ENCODE measurements at places on chromosomes 6 and 20.
A peak's percentile ranks its signal among the peaks of the same experiment; 100 is the strongest.

DNA sequence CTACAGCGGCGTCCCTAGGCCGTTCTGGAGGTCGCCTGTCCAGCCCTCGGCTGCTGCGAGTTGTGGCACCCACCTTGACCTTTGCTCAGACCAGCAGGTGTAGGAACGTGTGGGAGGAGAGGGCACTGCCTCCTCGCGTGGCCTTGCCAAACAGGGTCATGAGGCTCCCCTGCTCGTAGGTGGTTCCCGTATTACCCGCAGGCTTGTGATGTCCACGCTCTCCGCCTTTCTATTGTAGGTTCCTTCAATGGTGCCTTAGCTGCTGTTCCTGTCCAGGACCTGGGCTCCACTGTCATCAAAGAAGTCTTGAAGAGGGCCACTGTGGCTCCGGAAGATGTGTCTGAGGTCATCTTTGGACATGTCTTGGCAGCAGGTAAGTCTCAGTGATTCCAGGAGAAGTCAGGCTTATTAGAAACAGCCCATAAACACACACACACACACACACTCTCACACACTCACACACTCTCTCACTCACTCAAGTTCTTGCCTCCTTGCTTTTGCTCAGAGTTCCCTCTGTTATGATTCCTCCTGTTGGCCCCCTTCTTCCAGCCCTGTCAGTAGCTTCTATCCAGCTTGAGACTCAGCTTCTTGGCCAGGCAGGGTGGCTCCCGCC lies 942 bp downstream of the ACAT2 start:
- peak; percentile 34 for DNase-seq

- DNase-seq = peak; percentile 81
Observed at GRCh38 chr20:57514273-57514751, 10.6 kb downstream of the CTCFL start.

DNA sequence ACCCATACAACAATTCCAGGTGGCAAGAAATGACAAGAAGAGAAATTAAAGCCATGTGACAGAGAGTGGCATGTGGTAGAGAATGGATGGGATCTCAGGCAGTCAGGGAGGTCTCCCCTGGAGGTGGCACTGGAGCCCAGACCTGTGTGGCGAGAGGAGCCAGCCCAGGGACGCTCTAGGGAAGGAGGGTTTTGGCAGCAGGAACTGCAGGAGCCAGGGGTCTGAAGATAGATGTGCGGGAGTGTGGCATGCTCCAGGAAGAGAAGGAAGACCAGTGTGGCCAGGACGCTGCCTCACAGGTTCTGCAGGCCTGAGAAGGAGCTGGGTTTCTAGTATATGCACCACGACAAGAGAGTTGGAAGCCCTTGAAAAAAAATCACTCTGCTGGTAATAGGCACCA lies 45.1 kb downstream of the SPATA2 start:
- no peak for DNase-seq

GRCh38 chr6:100121854-100122609 lies 128.0 kb upstream of the MCHR2 start:
- no peak for DNase-seq

- DNase-seq = no peak
Observed at GRCh38 chr20:36313926-36314325, 7.8 kb downstream of the DLGAP4 start.

- DNase-seq = peak; percentile 56
Observed at GRCh38 chr6:149271348-149272340, 45.9 kb upstream of the TAB2 start.

- no peak for DNase-seq
Observed at GRCh38 chr20:46127396-46128010, 9.4 kb downstream of the CD40 start.

- no peak for DNase-seq
Observed at GRCh38 chr6:22254886-22255285, 42.0 kb downstream of the PRL start.

GRCh38 chr6:5518936-5519491 lies 257.7 kb downstream of the FARS2 start:
- no peak for DNase-seq

GRCh38 chr6:68473433-68474210 lies 161.5 kb upstream of the ADGRB3 start:
- DNase-seq = no peak

- DNase-seq = no peak
Observed at GRCh38 chr20:58650181-58650775, 805 bp upstream of the STX16 start.

- no peak for DNase-seq
Observed at GRCh38 chr20:45991616-45992015, 17.1 kb upstream of the MMP9 start.

GRCh38 chr6:3284436-3284876 lies 25.7 kb downstream of the PSMG4 start:
- peak; percentile 39 for DNase-seq

DNA sequence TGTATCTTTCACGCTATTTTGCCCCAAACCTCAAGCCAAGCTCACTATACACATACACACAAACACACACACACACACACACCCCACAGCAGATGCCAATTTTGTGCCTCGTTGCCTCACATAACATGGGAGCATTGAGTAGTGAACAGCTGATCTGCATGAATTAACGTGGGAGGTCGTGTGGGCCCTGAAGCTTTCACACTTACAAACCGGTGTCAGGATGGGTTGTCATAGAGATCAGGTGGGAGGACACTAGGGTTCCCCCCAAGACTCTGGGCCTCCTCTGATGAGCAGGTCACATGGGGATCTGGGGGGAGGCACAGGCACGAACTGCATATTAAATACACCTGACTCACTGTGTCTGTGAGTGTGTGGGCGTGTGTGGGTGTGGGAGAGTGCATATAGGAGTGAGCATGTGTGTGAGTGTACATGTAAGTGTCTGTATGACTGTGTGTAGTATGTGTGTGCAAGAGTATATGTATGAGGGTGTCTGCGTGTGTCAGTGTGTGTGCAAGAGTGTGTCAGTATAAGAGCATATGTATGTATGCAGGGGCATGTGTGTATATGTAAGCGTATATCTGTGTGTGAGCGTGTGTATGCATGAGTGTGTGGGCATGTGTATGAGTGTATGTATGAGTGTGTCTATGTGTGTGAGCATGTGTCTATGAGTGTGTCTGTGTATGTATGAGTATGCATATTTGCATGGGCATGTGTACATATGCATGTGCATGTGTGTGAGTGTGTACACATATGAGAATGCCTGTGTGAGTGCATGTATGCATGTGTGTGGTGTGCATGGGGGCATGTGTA lies 370.4 kb downstream of the PREX1 start:
- DNase-seq = no peak

DNA sequence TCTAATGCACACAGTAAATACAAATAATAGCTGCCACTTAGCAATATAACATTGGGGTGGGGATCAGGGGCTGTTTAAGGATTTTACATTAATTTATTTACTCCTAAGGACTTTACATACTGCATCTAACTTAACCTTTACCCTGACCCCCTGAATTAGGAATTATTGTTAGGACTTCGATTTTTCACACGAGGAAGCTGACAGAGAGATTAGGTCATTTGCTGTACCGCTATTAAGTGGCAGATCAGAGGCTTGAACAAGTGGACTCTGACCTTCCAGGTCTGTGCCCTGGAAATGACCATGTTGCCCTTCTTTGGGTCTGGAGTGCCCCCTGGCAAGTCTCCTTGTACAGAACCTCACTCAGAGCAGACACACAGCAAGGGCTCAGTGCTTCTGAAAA lies 5.2 kb upstream of the ELMO2 start:
- no peak for DNase-seq

GRCh38 chr6:159008656-159009288 lies 8.8 kb upstream of the RSPH3 start:
- peak; percentile 48 for DNase-seq

DNA sequence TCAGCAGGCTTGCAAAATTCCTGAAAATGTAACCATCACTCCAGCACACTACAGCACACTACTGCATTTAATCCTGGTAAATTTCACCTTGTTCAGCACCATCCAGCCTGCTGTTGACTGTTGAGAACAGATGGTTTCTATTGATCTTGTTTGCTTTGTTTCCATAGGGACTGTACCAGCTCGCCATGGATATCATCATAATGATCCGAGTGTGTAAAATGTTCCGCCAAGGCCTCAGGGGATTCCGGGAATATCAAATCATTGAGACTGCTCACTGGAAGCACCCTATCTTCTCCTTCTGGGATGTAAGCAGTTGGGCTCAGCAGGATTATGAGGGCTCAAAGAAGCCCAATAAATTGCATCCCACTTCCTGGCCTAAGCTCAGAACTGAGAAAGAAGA lies 4.1 kb downstream of the CNBD2 start:
- DNase-seq = no peak

- no peak for DNase-seq
Observed at GRCh38 chr6:11389977-11390376, 147.6 kb upstream of the TMEM170B start.

DNA sequence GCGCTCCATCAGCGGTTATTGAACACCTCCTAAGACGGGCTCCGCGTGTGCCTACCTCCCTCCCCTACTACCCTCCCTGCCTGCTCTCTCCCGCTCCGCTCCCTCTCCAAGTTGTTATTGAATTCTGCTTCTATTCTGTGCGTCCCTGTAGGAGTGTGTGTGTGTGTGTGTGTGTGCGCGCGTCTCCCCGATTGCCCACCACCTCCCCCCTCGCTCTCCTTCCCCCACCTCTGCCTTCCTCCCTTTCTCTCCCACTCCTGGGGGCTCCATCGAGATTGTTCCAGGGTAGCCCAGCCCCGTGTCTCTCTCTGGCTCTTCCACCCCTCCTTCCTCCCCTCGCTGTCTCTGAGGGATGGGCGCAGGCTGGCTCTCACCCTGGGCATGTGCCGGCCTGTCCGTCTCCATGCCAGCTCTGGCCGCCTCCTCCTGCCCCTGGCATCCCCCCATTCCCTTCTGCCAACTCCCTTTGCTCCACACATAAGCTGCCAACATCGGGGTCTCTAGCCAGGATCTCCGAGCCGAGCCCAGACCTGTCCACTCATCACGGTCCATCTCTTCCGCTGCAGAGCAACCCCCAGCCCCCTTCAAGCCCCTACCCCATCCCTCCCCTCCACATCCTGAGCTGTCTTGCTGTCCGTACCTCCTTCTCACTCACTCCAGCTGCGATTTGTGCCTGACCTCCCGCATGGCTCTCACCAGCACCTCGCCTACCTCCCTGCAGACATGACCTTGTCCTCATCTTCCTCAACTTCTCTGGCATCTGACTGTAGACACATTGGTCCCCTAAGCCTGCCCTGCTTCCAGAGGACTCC lies 68.5 kb downstream of the SRC start:
- no peak for DNase-seq

GRCh38 chr20:45890985-45891983 lies at the start of the genes CTSA and NEURL2:
Gene CTSA, plus strand, starts transcription at chr20:45891335. Its CDS starts 234 bp downstream, at chr20:45891569.
Gene NEURL2, minus strand, starts transcription at chr20:45891208. Its CDS starts 217 bp downstream, at chr20:45890991.
- DNase-seq = peak; percentile 86

- no peak for DNase-seq
Observed at GRCh38 chr20:9147547-9148024, 78.7 kb downstream of the PLCB4 start.

GRCh38 chr20:59482351-59483187 lies 121.8 kb upstream of the PHACTR3 start:
- DNase-seq = no peak

- DNase-seq = no peak
Observed at GRCh38 chr6:69818223-69818930, 21.6 kb upstream of the LMBRD1 start.

DNA sequence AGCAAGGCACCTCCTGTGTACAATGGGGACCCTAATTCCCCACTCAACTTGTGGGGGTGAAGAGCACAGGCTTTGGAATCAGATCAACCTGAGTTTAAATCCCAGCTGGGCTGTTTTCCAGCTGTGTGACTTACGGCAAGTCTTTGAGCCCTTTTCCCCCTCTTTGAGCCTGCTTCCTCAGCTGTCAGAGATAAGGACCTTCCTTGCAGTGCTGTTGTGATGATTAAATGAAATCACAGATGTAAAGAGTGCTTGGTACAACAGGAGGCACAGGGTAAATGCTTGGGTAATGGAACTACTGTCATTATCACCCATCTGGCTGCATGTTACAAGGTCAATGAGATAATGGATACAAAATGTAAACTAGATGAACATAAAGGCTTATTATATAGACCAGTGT lies 3.2 kb downstream of the SNX21 start:
- DNase-seq = no peak

DNA sequence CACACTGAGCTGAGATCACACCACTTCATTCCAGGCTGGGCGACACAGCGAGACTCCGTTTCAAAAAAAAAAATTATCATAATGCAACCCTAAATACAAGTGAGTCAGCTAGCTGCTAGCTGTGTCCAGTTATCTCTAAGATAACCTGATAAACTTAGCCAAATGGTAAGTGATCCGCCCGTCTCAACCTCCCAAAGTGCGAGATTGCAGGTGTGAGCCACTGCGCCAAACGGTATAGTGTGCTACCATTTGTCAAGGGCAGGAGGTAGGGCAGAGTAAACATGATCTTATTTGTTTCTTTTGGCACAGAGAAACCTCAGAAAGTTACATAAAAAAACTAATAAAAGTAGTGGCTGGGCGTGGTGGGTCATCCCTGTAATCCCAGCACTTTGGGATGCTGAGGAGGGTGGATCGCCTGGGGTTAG lies 4.7 kb upstream of the C6orf132 start:
- no peak for DNase-seq

DNA sequence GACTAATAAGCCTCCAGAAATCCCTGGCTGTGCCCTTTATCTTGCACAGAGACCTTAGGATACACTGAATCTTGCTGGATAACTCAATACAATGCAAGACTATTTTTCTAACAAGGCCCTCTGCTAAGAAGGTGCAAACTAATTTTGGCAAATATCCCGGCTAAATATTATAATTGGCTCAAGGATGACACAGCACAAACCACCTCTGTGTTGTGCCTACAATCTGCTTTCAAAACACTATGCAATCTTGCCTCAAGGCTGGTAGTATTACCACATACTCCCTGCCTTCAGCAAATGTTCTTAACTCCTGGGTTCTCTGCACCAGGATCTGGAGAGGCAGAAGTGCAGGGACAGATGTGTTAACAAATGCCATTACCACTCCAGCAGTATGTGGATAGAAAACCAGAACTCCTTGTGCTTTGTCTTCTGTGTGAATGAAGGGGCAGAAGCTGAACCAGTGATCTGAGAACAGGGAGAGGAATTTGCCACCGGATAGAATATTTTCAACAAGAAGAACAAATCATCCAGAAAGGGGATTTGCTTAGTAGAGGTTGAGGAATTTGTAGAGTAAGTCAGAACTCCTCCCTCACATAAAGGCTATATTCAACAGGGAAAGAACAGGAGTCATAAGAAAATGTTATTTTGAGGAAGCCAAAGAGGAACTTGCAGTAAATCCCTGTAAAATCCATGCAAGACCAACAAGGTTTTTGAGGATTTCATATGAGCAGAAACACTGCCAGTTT lies 74.1 kb upstream of the SLC4A11 start:
- DNase-seq = peak; percentile 53

- DNase-seq = no peak
Observed at GRCh38 chr20:3199976-3200755, 4.3 kb downstream of the DDRGK1 start.

- DNase-seq = no peak
Observed at GRCh38 chr6:122404444-122404843, 5.0 kb downstream of the HSF2 start.

DNA sequence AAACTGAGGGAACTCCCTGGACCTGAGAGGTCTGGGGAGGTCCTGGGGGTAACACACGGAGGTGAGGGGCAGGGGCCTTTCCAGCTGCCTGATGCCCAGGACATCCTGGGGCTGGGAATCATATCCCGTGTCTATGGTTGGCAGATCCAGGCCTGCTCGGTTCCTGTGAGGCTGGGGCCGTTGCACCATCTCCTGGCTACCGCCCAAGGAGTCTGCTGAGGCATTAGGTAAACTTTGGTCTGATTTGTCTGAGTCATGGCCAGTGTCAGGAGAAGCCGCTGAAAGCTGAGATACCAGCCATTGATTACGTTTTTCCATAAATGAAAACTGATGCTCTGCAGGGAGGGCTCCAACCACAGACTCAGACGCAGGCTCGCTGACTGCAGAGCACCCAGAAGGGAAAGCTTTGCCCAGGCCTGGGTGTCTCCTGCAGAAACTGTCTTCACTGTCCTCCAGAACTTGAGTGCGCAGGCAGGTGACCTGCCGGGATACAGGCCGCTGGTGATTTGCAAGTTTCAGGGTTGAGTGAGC lies 14.2 kb downstream of the TRAF3IP2 start:
- no peak for DNase-seq

Data from pons (tissue), 1 donor.